Stimulated activated memory B cell treated with anti-CD40 and anti-IgM and Interleukin-4, amounts not matched to agents 10 μg/mL and 1 μg/mL and 100 μg/mL, for 72 hours (primary cell): ENCODE measurements at places on chromosomes 7 and 10.

DNA sequence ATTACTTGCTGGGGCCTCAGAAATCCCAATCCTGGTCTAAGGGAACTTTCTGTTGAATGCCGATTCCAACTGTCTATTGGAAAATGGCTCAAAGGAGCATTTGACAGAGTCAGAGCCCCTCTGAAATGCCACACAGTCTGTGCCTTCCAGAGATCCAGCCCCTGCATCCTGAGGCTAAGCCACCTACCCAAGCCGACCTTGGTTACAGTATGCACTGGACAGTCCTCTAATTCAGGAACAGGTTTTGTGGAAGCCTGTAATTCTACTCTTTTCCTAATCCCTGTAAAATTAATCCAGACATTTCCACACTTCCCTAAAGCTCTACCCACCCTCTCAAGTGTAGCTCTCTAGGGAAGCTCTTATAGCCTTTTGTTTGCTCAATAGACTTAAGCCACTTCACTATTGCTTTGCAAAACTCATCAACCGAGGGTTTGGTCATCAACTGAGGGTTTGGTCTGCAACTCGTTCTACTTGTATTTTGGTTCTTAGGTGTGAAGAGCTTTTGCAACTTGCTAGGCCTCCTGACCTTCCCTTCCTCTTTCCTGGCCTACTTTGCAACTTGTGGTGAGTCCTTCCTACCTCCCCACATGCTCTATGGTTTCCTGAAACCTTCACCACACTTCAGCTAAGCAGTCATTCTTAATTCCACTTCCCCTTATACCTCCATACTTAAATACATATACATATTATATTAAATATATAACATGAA lies 364.8 kb downstream of the SFMBT2 start:
- ATAC-seq: peak; percentile 90

DNA sequence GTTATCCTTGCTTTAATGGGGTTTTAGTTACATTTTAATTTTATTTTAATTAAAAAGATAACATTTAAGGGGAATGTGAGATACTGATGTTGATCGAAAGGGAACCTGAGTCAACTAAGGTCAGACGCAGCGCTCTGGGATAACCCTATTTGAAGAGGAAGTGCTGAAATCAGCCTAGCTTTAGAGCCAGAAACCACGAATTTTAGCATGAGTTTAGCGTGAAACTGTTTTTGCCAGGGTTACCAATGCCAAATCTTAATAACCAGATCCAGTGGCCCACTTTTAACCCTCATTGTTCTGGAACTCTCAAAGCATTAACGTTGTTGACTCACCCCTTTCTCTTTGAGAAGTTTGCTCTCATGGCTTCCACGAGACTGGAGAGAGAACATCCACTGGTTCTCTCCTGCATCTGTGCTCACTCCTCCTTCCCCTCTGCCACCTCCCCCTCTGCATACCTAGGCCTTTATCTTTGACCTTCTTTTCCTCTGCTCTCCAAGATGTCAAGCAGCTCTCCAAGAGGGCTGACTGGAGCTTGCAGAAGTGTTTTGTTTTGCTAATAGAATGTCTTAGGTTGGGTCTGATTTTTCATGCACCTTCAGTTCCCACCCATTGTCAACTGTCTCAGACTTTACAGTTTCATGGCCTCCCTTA lies 198.3 kb upstream of the CELF2 start:
- no peak for ATAC-seq

GRCh38 chr10:132550366-132551092 lies 12.9 kb downstream of the INPP5A start:
- no peak for ATAC-seq

DNA sequence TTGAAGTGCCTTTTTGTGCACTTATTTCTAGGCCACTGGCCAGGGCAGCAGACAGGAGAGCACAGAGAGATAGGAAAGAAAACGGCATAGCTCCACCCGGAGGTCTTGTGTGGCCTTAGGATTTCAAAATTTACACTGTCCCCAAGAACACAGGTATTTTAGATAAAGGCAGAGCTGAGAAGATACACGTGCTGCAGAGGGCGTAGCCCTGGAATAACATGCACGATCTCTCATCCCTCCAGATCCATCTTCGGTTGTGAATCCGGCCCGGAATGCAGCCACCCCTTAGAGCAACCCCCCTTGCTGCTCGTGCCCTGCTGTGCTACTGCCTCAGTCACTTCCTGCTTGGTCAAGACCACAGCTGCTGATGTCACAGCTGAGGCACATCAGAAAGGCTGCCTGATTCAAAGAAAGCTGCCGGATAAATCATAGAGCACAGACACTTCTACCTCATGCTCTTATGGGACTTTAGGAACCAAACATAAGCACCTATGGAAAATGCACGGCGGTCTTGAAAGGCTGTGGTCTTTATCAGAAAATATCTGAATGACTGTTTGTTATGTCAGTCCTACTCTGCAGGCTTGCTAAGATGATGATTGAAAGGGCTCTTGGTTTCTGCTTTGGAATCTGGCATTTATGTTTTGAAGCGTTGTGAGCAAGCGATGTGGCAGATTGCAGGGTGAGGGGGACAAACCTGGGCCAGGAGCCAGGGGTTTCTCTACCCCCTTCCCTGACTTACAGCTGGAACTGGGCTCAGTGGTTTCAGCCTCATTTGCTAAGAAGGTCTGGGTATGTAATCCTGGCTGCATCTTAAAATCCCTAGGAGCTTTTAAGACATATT lies 152.0 kb downstream of the SVIL start:
- ATAC-seq: peak; percentile 52

GRCh38 chr7:139775829-139776266 lies 1.9 kb downstream of the HIPK2 start:
- ATAC-seq: peak; percentile 53

- ATAC-seq: peak; percentile 14
These were observed 57.9 kb downstream of the AFAP1L2 start for GRCh38 chr10:114346176-114347031.
